Hematopoietic multipotent progenitor cell treated with erythropoietin and hydrocortisone succinate and interleukin-3 and kit ligand, for 15 days (in vitro differentiated cells): ENCODE measurements at places on chromosomes 12 and 14.

DNA sequence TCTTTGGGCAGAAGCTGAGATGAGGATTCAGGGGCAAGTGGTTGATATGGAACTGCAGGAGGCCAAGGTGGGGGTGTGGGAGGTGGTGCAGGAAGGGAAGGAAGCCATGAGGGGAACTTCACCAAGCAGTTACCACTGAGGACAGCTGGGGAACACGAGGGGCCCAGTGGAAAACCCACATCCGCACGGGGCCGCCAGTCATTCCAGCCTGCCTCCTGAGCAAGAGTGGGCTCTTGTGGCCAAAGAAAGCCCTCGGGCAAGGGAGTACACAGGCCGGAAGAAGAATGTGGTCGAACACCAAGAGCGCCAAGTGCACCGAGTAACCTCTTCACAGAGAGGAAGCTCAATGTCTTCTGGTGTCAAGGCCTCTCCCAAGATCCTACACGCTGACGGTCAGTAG is 252.2 kb upstream of the FOXN3 start:
- DNase-seq = no peak

GRCh38 chr14:103188810-103189480 is 65.7 kb downstream of the TNFAIP2 start:
- peak; percentile 11 for DNase-seq

GRCh38 chr14:63761351-63762117 is 33.7 kb upstream of the SGPP1 start:
- DNase-seq = no peak

DNA sequence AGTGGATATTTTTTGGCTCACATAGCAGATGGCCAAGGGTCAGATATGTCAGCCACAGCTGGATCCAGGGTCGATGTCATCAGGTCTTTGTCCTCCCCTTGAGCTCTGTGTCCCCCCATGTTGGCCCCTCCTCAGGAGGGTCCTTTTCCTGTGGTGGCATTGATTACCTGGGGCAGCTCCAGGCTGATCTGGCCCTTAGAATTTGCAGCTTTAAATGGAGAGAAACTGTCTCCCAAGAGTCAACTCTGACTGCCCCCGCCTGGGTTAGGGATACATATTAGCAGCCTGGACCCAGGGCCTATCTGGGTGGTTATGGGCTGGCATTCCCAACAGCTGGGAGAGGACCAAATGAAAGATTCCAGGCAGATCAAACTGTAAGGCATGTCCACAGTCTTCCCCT is 330.5 kb downstream of the RGS6 start:
- DNase-seq = no peak

DNA sequence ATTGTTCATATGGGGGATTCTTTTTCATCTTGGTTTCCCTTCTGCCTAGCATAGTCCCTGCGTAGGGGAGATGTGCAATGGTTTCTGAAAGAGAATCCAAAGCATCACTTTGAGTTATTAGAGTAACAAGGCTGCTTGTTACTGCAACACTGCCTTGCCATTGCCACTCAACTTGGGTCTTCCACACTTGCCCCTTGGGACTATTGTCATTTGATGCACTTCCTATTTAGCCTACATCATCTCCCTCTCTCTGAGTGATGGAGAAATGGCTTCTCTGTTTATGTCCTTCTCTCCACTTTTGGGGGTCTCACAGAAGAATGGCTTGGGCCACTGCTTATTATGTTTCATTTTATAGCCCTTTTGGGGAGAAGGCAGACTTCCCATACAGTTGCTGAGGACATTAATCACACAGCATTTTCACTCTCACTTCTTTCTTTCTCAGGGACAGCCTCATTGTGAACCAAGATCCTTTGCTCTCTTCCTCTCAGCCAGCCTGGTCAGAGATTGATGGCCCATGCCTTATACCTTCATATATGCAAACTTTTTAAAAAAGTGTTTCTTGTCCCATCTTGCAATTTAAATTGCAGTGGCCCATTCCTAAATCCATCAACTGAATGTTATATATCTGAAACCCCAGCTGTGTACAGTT is 50.8 kb upstream of the POC1B start:
- no peak for DNase-seq

- DNase-seq = no peak
Measured at GRCh38 chr12:3315201-3315661, 175.8 kb upstream of the PRMT8 start.

DNA sequence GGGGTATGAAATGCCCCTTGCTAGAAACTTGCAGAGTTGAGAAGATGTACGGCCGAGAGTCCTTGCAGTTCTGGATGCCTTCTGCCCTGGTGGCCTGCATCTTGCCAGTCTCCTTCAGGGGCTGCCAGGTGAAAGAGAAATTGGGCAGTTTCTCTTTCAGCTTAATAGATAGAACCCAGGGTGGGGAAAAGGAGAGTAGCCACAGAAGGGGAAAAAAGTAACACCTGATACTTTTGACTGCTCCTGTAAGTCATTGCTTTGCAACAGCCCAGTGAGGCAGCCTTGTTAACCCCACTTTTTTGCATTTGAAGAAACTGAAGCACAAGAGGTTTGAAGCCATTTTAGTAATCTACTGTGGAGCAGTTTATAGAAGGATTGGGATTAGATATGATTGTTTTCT is 27.6 kb downstream of the TDP1 start:
- no peak for DNase-seq

DNA sequence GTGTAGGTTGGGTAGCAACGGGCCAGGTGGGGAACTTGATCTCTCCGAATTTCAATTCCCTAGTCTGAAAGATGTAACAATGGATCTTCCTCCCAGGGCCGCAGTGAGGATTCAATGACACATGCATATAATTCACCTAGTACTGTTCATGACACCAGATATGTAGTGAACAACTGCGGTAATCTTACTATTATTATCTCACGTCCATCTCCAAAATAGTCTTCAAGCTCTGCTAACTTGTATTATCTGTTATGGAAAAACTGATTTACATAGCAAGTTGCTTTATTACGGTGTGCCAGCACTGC is 26.4 kb downstream of the MOK start:
- no peak for DNase-seq

DNA sequence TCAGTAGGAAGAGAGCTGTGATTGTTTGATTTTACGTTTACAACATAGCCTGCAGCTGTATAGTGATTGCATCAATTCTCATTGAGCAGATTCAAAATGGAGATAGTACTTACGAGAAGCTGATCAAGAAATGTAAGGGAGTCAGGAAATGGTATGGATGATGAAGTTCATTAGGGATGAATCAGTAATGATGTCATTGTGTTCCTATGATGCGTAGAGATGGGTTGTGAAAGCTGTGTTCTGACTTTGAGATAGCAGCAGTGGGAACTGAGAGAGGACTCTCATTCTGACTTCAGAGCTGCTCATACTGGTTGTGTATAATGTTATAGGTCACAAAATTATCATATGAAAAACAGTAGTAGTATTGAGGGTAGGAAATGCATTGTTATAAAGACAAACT is 44.0 kb downstream of the TTLL5 start:
- no peak for DNase-seq

- no peak for DNase-seq
Measured at GRCh38 chr12:66746489-66747201, 67.8 kb upstream of the GRIP1 start.

DNA sequence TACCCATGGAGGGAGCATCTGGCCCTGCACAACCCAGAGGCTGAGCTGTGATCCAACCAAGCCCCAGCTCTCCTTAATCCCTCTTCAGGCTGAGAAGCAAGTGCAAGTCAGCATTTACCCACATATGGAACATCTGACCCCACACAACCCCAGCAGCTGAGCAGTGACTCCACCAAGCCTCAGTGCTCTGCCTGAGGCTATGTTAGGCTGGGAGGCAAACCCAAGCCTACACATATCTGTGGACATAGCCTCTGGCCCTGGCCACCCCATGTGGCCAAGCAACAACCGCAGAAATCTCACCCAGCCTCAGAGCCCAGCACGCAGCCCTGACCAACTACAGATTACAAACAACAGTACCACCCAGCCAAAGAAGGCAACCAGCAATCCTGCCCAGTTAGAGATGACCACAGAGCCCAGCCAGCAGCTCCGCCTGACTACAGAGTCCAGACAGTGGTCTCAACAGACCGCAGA is 142.8 kb downstream of the NUAK1 start:
- no peak for DNase-seq

DNA sequence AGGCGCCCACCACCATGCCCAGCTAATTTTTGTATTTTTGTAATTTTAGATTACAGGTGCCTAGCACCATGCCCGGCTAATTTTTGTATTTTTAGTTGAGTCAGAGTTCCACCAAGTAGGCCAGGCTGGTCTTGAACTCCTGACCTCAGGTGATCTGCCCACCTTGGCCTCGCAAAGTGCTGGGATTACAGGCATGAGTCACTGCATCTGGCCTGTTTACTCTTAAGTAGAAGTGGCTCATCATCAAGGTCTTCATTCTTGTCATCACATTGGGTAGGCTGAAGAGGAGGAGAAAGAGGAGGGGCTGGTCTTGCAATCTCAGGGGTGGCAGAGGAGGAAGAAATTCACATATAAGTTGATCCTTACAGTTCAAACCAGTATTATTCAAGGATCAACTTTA is 152.4 kb upstream of the ATP2B1 start:
- DNase-seq = no peak

GRCh38 chr12:11723993-11724392 is 74.5 kb downstream of the ETV6 start:
- DNase-seq = no peak

- DNase-seq = no peak
Measured at GRCh38 chr12:67039995-67040860, 228.9 kb upstream of the CAND1 start.

- DNase-seq = peak; percentile 73
Measured at GRCh38 chr12:52884526-52885293, 20.2 kb downstream of the KRT8 start.

GRCh38 chr12:74685385-74685784 is 147.8 kb downstream of the ATXN7L3B start:
- DNase-seq = no peak

- no peak for DNase-seq
Measured at GRCh38 chr14:99188731-99189191, 83.2 kb downstream of the BCL11B start.

DNA sequence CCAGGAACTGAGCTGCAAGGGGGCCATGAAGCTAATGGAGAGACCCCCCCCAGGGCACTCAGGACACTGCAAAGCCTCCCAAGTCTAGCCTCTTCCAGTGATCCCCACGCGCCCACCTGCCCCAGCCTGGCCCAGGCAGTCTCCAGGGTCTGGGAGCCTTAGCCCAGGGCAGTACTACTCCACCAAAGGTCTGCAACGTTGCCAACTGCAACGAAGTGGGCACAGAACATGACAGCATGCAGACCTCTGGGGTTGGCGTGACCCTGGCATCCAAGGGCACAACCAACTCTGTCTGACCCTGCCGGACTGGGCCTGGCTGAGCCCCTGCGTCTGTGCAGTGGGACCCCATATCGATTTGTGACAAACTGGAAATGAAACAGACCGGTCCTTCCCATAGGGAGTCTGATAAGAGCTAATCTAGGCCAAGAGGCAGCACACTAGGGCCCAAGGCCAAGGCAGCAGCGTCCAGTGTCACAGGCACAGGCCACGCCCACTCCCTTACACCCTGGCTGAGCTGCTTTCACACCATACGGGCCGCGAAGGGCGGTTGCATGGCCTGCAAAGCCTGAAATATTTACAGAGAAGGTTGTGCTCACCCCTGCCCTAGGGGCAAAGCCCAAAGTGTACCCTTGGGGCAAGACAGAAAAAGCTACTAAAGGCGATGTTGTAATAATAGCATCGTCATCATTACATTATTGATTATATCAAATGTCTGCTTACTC is 76.7 kb downstream of the NCOR2 start:
- peak; percentile 89 for DNase-seq

DNA sequence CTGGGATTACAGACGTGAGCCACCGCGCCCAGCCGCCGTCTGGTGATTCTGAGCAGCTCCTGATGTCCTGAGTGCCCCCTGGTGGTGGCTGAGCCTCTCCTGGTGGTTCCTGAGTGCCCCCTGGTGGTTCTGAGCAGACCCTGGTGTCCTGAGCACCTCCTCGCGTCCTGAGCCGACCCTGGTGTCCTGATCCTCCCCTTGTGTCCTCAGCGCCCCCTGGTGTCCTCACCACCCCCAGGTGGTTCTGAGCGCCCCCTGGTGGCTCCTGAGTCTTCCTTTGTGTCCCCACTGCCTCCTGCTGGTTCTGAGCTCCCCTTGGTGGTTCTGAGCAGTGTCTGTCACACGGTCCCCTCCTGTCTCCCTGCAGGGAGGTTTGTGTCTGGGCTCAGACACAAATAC is 1304.9 kb downstream of the TMEM121 start:
- peak; percentile 72 for DNase-seq

DNA sequence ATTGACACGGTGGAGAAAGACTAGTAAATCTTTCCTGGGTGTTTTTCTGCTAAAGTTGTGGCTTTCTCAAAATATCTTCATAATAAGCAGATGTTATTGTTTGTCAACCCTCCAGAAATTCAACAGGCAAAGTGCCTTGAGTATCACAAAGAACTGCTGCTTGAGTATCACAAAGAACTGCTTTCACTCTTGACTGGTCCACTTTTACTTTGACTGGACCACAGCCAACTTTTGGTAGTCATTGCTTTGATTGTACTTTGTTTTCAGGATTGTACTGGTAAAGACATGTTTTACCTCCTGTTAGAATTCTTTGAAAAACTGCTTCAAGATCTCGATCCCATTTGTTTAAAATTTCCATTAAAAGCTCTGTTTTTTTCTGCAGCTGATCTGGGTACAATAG is 62.6 kb downstream of the PDZRN4 start:
- DNase-seq = no peak

DNA sequence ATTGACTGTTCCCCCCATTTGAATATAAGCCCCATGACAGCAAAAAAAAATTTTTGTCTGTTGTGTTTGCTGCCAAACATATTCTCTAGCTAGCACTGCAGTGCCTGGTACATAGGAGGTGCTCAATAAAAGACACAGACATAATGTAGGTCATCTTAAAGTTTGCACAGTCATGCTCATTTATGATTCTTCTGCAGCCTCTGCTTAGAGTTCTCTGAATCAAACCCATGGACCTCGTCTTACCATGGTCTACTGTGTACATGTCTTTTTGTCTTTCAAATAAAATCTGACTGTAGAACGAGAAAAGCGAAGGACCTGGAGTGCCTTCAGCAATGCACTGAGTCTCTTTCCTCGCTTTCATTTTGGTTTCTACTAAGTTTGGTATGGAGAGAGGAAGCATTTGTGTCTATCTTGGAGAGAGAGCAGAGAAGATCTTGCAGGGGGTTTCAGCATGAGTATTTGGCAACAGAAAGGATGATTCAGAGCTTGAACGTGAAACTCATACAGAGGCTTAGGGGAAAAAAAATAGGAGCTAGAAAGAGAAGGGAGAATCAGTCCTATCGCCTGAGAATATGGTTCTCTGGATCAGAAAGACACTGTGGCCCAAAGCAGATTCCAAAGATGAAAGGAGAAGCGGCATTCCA is 38.8 kb upstream of the TMCC3 start:
- no peak for DNase-seq

DNA sequence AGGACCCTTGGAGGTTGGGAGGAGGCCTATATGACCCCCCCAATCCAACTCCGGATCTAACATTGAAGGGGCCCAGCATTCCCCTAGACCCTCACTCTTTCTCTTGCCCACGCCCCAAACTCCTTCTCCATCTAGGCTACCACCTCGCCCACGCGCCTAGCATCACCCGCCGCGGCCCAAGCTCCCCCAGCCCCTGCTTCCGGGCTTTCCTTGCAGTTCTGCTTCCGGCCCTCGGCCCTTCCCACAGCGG is 445 bp downstream of the CERS5 start:
- DNase-seq = no peak

- no peak for DNase-seq
Measured at GRCh38 chr12:132253698-132254480, 75.5 kb downstream of the GALNT9 start.
